ENCODE measurements at places on chromosomes 7 and 10.

GRCh38 chr10:34804306-34804705 is 10.8 kb downstream of the PARD3 start:
- DNase-seq: no peak

- no peak for DNase-seq
Measured at GRCh38 chr7:128681794-128682537, 9.9 kb downstream of the GARIN1A start.

DNA sequence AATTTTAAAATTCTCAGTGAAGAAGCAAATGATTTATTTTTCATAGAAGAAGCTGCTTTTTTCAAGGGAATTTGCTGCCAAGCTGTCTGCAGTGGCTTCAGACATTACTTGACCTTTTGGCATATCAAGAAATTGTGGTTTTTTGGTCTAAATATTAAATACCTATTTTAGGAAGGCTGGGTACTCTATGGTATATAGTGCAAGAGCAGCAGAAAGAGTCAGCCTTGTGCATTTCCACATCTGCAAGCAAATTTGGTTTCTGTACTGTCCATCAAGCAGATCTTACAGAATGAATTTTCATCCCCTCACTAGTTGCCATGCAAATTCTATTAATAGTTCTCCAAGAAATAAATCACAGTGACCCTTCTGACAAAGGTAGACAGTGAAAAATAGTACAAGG is 222.0 kb downstream of the BICC1 start:
- no peak for DNase-seq

DNA sequence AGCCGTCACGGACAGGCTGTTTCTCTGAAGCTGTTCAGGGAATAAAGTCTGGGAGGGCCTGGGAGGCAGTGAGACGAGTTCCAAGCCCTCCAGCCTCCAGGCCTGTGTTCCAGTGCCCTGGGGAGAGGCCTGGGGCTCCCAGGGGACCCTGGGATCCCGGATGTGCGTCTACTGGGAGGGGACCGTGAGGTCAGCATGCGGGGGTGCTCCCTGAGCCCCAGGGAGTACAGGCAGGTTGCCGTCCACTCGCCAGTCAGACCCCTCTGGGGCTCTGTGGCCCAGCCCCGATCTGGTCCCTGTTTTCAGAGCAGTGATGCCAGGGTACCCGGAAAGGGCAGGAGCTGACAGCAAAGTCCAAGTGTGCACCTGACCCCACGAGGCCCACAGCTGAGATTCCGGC is 80.9 kb upstream of the DNAAF5 start:
- DNase-seq: no peak

GRCh38 chr7:731440-732085 is 4.5 kb upstream of the PRKAR1B start:
- DNase-seq: no peak

DNA sequence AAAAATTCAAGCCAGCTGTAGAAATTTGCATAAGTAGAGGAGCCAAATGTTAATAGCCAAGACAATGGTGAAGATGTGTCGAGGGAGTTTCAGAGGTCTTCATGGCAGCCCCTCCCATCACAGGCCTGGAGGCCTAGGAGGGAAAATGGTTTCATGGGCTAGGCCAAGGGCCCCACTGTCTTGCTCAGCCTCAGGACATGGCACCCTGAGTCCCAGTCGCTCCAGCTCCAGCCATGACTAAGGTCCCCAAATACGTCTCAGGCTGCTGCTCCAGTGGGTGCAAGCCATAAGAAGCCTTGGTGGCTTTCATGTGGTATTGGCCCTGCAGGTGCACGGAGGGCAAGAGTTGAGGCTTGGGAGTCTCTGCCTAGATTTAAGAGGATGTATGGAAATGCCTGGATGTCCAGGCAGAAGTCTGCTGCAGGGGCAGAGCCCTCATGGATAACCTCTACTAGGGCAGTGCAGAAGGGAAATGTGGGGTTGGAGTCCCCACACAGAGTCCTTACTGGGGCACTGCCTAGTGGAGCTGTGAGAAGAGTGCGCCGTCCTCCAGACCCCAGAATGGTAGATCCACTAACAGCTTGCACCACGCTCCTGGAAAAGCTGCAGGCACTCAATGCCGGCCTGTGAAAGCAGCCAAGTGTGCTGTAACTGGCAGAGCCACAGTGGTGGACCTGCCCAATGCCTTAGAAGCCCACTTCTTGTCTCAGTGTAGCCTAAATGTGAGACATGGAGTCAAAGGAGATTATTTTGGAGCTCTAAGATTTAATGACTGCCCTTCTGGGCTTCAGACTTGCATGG is 19.2 kb downstream of the TBATA start:
- no peak for DNase-seq

GRCh38 chr7:56053993-56054392 is 2.4 kb downstream of the CCT6A start:
- no peak for DNase-seq

DNA sequence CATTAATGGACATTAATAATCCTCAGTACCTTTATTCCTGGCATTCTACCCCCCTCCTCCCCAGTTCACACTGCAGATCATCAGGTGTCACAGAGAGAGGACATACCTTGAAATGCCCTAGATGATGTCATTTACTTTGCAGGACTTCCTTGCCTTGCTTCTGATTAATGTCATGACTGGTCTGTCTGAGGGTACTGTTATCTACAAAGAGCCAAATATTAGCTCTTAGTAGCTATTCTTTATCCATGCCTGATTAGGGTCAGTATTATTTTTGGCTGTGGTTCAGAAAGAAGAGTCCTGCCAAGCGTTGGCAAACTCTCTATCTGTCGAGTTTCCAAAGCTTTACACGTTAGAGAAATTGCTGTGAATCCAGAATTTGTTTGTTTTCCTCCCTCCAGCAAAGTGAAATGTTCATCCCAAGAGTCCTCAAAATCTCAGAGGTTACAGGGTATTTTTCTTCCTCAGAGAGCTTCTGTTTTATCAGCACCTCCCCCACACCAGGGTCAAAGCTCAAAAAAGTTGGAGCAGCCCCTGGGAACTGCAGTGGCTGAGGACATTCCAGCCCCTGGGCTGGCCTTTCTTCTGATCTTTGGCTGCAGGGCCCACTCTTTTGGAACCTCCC is 12.6 kb downstream of the SCD start:
- DNase-seq: no peak

DNA sequence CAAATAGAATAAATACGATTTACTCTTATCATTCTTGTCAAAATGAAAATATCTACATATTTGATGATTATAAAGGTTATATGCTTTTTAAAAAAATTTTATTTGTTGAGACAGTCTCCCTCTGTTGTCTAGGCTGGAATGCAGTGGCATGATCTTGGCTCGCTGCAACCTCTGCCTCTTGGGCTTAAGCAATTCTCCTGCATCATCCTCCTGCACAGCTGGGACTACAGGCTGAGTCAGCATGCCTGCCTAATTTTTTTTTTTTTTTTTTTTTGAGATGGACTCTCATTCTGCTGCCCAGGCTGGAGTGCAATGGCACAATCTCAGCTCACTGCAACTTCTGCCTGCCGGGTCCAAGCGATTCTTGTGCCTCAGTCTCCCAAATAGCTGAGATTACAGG is 48.9 kb downstream of the PUS7 start:
- peak; percentile 47 for DNase-seq

DNA sequence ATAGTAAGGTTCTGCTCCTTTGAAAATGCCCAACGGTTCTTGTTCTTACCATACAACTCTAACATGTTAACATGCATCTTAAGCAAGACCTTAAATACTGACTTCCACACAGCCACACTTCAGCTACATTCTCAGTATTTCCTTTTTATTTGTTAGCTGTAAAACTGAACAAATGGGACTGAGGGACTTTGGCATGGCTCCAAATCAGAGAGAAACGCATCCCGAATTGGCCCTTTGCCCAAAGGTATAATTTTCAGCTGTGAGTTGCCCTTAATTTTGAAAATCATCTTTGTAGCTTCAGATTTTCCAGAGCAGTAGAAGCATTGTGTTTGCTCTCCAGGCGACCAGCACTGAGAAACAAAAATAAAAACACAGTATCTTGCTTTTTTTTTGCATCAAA is 56.4 kb downstream of the NEUROD6 start:
- no peak for DNase-seq

DNA sequence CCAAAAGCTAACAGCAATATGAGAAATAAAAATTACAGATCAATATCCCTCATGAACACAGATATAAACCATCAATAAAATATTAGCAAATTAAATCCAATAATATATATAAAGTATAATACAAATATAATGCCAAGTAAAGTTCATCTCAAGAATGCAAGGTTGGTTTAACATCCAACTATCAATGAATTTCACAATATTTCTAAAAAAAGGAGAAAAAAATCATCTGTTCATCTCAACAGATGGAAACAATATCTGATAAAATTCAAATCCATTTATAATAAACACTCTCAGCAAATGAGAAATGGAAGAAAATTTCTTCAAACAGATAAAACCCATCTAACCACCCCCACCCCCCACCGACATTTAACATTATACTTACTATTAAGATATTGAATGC is 86.9 kb downstream of the SIRT1 start:
- DNase-seq: no peak

GRCh38 chr7:84372155-84372621 is 177.6 kb upstream of the SEMA3A start:
- peak; percentile 90 for DNase-seq

DNA sequence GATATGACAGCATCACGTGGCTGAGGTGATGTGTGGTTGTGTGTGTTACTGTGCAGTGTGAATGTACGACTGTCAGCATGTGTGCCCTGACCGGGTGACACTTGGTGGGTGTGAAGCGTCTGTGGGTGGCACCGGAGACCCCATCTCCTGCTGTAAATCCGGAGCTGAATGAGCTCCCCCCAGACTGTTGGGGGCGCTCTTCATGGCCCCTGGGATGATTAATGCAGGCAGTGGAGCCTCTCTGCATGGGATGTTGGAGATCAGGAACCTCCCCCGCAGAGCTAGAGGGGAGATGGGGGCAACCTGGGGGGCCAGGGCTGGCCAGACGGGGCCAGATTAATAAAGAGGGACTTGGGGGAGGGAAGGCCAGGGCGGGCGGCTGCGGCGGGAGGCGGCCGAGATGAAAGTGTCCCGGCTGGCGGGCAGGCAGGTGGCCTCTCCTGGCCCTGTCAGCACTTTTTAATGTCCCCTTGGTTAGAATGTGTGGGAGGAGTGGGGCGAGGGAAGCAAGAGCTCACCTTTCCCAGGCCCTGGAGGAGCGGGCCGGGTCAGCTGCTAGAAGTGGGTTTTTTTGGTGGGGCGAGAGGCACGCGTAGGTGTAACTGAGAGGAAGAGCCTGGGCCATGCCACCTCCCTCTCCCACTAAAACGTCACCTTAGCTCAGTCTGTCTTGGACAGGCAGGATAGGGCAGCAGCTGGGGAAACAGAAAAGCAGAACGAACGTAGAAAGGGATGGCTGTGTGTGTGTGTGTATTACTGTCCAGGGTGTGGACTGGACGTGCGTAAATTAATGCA is 34.1 kb downstream of the HIF1AN start:
- DNase-seq: no peak

DNA sequence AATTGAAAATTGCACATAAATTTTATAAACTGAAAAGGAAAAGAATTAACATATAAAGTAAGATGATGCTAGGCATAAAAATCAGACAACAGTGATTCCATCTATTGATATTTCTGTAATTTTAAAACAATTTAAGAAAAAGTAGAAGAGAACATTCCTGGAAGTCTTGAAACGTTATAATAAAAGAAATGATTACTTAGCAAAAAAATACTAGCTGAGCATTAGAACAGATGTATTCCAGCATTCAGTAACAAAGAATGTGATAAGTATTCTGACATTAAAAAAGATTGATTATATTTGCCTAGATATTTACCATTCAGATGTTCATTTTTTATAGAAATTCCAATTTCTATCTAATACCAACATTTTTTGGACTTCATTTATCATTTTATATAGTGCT is 120.1 kb upstream of the PPP1R9A start:
- DNase-seq: no peak

DNA sequence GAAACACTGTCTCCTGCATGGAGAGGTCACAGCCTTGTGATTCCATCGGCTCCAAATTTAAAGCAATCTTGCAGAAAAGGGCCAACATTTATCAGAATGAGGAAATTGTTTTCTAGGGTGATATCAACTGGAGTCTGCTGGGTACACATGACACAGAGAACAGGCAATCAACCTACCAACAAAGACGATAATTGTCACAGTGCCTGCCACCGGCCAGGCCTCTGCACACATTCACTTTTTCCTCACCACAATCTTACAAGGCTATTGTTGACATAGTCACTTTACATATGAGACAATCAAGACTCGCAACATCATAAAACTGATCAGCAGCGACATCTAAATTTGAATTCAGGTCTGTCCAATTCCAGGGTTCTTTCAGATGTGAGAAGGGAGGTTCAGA is 189.4 kb downstream of the KCNMA1 start:
- DNase-seq: no peak
